Left renal pelvis (tissue), 4 donors: ENCODE measurements at places on chromosomes 1 and 21. TPM values are rescaled to one million over a fixed set of nuclear protein-coding genes. Genes with fewer than 3 reads are reported as not detected.

The PLPPR4 gene
- 1.8 TPM for polyA plus RNA-seq

The HSD11B1 gene
- polyA plus RNA-seq: 0.53 TPM

GRCh38 chr1:168466092-168466713 lies 77.6 kb downstream of the XCL2 start:
- peak; percentile 74 for DNase-seq

- no peak for DNase-seq
Measured at GRCh38 chr1:183124259-183124658, 61.8 kb upstream of the LAMC2 start.

DNA sequence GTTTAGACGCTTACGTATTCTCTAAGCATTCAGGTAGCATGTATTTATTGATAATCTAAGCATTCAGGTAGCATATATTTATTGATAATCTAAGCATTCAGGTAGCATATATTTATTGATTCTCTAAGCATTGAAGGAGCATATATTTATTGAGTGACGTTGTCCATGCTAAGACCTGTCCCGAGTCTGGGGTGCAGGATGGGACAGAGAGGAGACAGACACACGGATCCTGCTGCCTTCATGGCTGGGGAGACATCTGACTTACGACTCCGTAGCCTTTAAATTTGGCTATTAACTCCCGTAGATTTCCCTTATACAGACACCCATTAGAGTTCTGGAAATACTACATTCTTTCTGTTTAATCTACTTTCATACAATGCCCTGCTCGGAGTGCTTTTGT lies 982 bp downstream of the SCCPDH start:
- no peak for DNase-seq

DNA sequence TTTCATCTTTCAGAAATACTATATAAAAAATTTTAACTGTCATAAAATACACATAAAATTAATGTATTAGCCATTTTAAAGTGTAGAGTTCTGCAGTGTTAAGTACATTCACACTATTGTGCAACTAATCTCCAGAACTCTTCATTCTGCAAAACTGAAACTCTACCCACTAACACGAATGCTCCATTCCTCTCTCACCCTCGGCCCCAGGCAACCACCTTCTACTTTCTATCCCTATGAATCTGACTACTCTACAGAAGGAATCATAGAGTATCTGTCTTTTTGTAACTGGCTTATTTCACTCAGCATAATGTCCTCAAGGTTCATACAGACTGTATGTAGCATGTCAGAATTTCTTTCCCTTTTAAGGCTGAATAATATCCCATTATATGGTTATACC lies 43.4 kb downstream of the LTN1 start:
- no peak for DNase-seq

GRCh38 chr1:1157033-1157365 lies 16.7 kb upstream of the TTLL10 start:
- DNase-seq: no peak

- no peak for DNase-seq
Measured at GRCh38 chr1:20325844-20326420, 35.3 kb downstream of the VWA5B1 start.

The NUF2 gene
- polyA plus RNA-seq: 27.9 TPM

The TNFSF4 gene
- polyA plus RNA-seq: 2.0 TPM

DNA sequence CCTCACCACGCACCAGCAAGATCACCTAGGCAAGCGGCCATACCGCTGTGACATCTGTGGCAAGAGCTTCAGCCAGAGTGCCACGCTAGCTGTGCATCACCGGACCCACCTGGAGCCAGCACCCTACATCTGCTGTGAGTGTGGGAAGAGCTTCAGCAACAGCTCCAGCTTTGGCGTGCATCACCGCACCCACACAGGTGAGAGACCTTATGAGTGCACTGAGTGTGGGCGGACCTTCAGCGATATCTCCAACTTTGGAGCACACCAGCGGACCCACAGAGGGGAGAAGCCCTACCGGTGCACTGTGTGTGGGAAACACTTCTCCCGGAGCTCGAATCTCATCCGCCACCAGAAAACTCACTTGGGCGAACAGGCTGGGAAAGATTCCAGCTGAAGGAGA lies 5.0 kb downstream of the ZNF691 start:
- no peak for DNase-seq

GRCh38 chr1:167926486-167926997 lies 9.9 kb upstream of the DCAF6 start:
- DNase-seq: no peak

DNA sequence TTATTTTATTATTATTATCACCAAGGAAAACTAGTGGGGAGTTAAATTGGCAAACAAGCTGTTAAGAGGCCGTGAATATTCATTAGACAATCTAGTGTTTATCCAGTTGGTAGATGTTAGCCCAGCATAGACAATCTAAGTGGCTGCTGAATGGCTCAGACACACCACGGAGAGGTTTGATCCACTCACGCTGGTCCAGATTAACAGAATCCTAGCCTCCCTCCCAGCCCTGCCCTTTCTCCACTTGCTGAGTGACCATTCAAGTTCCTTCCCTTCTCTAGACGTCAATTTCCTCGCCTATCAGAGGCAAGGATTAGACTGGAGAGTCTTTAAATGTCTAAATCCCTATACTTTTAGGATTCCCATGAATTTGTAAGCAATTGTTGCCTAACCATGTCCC lies 80.1 kb downstream of the RRAGC start:
- no peak for DNase-seq

GRCh38 chr21:29800056-29800455 lies 139.7 kb downstream of the GRIK1 start:
- no peak for DNase-seq

DNA sequence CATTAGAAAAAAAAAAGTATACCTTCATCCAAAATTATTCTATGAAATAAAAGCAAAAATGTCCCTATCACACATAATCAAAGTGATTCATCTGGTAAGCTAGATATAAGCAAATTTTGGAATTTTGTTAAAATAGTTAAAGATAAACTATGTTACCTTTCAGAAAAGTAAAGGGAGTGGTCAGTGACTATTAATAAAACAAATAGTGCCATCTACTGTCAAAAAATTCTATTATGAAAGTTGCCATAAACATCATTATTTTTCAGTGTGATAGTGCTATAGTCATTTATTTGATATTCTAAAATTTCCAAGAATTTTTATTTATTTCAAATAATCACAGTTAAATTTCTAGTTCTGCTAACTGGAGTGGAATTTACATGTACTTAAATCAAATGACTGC lies 803.7 kb downstream of the KCNT2 start:
- no peak for DNase-seq

- DNase-seq: no peak
Measured at GRCh38 chr1:56382929-56383328, 196.4 kb downstream of the PLPP3 start.
